ENCODE measurements at places on chromosomes 2 and 18.

- no peak for DNase-seq
Measured at GRCh38 chr18:66994790-66995189, 390.9 kb upstream of the CDH19 start.

- peak; percentile 73 for DNase-seq
Measured at GRCh38 chr18:62883937-62884735, 168.8 kb downstream of the PHLPP1 start.

DNA sequence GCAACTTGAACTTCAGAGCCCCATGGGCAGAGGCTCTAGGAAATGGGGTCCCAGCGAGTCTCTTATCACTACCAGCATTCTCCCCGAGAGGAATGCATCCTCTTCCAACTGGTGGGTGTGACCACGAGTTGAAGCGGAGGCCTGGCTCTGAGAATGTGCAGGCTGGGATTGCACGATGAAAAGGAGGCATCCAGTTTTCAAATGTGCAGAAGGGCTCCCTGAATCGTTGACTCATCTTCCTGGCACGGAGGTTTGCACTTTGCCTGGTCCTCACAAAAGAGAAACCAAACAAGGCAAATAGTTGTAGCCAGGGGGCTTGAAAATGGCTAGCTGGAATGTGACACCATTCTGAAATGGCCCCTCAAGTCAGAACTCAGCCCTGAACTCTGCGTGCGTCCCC, 216.7 kb downstream of the GLI2 start:
- DNase-seq = no peak

GRCh38 chr2:201830666-201831065, 24.3 kb downstream of the CDK15 start:
- DNase-seq = no peak

DNA sequence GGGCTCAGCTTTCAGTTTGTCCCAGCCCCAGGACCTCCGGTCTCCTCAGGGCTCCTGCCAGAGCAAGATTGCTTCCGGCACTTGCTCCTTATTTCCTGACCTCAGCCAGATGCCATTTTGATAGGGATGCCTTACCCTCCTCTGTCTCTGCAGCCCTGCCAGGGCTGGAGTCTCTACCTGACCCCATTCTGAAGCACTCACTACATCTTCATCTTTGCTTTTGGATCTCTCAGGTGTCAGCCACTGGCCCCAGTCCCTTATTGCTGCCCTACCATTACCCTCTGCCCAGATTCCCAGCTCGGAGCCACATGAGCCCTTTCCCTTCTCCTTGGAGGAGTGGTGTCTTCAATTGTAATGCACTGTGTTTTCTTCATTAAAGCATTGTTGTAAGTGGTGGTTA, 17.1 kb downstream of the OSBPL6 start:
- no peak for DNase-seq

GRCh38 chr2:17736989-17737388, 16.6 kb downstream of the SMC6 start:
- no peak for DNase-seq

DNA sequence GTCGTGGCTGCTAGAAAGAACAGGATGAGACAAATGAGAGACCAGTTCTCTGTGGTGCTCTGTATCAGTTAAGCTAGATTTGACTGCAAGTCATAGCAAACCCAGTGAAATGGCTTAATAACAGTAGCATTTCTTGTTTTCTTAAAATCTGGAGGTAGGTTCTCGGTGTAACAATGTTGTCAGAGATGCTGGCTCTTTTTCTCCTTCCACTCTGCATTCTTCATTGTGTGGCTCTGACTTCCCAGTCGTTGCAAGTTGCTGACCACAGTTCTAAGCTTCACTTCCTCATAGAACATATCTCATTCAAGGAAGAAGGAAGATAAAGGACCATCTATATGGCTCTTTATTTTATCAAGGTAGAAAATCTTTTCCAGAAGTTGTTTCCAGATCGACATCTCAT, 7.9 kb upstream of the CKAP2L start:
- DNase-seq = no peak

DNA sequence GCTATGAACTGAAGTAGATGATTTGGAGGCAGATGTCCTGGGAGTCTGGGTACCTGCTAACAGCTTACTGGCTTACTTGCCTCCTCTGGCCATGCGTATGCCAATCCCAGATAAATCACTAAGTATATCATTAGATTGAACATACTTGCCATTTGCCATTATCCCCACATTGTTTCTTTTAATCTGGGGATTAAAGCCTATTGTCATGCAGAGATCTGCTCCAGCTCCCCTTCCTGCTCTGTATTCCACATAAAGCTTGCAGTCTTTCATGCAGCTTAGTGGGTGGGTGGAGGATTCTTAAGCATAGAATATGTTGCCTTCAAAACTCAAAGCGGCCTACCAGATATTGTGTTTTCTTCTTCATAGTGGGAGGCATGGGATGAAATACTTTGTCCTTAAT, 311.8 kb upstream of the MMADHC start:
- no peak for DNase-seq

- DNase-seq = peak; percentile 97
Measured at GRCh38 chr2:47344890-47345589, 57.9 kb upstream of the MSH2 start.

- DNase-seq = no peak
Measured at GRCh38 chr2:189161894-189162293, 17.7 kb downstream of the COL5A2 start.

- peak; percentile 29 for DNase-seq
Measured at GRCh38 chr2:96538487-96539214, 2.1 kb downstream of the ARID5A start.

- DNase-seq = no peak
Measured at GRCh38 chr2:125243074-125243473, 1218.0 kb downstream of the CNTNAP5 start.

- DNase-seq = no peak
Measured at GRCh38 chr2:150994076-150994475, 267.6 kb downstream of the RBM43 start.

- peak; percentile 82 for DNase-seq
Measured at GRCh38 chr2:223460209-223460608, 142.0 kb downstream of the SCG2 start.

- peak; percentile 12 for DNase-seq
Measured at GRCh38 chr2:239532859-239533258, 132.0 kb upstream of the HDAC4 start.

DNA sequence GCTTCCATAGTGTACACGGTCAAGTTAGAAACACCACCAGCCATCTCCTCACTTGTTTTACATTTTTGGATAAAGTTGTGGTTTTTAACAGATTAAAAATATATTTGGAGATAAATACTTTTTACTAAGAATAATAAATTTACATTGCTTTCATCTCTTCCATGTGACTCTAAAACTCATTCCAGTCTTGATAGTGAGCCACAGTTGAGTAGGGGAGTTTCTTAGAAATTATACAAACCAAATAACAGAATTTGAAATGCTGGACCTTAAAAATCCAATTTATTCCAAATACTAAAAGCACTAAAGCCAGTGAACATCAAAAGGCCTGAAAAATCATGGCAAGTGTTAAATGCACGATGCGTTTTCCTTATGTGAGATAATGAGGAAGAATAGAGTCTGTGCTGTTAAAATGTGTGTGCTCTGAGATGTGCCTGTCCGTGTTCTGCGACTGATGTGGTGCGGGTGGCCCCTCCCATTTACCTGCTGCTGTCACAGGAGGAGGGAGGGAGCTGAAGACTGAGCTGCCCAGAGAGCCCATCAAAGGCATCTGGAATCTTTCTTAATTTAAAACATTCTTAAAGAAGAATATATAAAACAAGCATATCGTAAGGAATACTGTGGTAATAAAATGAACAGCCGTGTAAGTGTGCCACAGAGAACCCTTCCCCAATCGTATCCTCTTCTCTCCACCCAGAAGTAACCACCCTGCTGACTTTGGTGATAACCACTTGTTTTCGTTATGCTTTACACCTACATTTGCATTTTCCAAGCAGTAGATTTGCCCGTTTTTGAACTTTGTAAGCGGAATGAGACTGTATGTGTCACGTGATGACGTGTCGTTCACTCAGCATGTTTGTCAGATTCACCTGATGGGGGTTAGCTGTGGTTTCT, 57.0 kb upstream of the TXNDC2 start:
- DNase-seq = peak; percentile 55

GRCh38 chr2:74514368-74515270, at the start of gene TLX2:
Gene TLX2 (plus strand): TSS chr2:74514450. CDS start chr2:74514807, 357 bp downstream.
- peak; percentile 33 for DNase-seq

- DNase-seq = no peak
Measured at GRCh38 chr18:10412933-10413332, 41.5 kb upstream of the APCDD1 start.

DNA sequence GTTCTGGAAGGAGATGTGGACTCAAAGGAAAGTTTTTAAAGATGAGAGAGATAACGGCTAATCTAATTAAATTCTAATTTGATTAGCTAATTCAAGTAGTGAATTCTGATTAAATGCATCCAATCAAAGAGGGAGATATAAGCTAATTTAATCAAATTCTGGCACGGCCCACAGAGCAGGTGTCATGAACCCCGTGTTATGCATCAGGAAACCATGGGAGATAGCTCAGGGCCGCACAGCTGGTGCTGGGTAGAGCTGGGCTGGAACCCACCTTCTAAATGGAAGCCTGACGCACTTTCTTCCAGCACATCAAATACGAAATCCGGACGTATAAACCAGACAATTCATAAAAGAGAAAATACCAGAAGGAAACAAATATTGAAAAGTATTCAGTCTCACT, 57.2 kb downstream of the GREB1 start:
- DNase-seq = no peak

GRCh38 chr2:201973305-201973928, 60.2 kb upstream of the FZD7 start:
- peak; percentile 4 for DNase-seq

- peak; percentile 83 for DNase-seq
Measured at GRCh38 chr2:14634489-14635390, 2.2 kb downstream of the LRATD1 start.

DNA sequence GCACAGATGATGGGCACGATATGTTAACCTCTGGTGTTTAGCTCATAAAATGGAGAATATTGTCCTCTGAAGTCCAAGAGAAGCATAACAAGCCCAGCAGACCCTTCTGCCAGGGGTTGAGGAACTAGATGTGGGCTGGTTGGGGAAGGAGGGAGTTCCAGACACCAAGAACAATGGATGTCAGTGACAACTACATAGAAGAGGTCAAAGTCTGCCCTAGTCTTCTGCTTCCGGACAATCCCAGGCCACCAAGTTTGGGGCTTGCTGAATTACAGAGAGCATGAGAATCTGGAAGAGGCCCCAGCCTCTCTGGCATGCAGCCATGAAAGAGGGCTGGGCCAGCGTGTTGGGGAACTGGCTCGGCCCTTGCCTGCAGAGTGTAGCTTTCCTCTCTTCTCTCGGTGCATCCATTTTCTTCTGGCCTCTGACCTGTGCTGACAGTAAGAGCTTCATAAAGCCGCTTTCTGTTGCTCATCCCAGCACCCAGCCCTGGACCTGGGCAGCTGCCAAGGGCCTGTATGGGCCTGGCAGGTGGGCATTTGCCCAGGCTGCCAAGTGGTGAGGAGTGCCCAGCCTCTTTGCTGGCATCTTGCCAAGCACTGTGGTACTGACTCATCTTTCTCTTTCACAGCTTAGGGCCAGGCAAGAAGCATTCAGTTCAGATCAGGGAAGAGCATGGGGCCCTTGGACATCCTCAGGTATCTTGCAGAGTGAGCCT, 14.6 kb upstream of the LAPTM4A start:
- peak; percentile 95 for DNase-seq

GRCh38 chr2:159921752-159922404, 123.9 kb upstream of the CD302 start:
- peak; percentile 19 for DNase-seq

DNA sequence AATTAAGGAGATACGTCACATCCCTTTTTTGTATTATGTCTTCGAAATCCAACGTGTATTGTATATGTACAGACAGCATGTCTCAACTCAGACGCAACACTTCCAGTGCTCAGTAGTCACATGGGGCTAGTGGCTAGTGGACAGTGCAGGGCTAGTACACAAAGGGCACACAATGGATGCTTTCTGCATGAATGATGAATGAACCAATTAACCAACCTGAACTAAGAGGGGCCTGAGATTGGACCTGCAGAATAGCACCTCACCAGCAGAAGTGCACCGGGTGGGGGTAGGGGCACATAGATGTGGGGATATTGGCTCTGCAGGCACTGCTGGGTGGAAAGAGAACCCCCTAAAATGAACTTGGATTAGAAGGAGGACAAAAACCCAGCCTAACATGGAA, 20.7 kb downstream of the ST8SIA5 start:
- DNase-seq = no peak
